Left ventricle myocardium inferior (tissue), 1 donor: ENCODE measurements at places on chromosomes 16 and 17. TPM values are rescaled to one million over a fixed set of nuclear protein-coding genes. Genes with fewer than 3 reads are reported as not detected.
A peak's percentile ranks its signal among the peaks of the same experiment; 100 is the strongest.

DNA sequence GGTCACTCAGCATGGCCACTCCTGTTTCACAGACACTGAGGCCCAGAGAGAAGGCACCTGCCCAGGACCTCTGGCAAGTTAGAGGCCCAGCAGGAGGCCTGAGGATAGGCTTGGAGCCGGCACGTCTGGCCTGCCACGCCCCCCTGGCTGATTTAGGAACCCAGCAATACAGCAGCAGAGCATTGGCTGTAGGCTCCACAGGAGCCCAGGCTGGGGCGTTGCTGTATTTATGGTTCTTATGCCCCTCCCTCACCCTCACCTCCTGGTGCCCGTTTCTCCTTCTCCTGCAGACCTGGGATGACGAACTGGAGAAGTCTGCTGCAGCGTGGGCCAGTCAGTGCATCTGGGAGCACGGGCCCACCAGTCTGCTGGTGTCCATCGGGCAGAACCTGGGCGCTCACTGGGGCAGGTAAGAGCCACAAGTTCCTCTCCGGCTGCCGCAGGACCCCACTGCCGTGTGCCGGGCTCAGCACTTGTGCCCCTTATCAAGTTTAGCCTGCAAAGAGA, 25.8 kb downstream of the CRISPLD2 start:
- no peak overlapping the region for H3K27ac ChIP-seq
- no peak for DNase-seq
- H3K27me3 ChIP-seq: peaks cover 42% of the 10 kb centered on the region
- H3K4me1 ChIP-seq: peaks cover 20% of the 10 kb centered on the region

GRCh38 chr16:79312502-79312901, 288.0 kb downstream of the MAF start:
- H3K27ac ChIP-seq: no peak overlapping the region
- DNase-seq: no peak
- peaks cover 52% of the 10 kb centered on the region for H3K27me3 ChIP-seq
- no peaks in the 10 kb centered on the region for H3K36me3 ChIP-seq
- H3K4me1 ChIP-seq: no peaks in the 10 kb centered on the region
- H3K4me3 ChIP-seq: no peak overlapping the region

Gene SMIM22
- not detected for total RNA-seq

DNA sequence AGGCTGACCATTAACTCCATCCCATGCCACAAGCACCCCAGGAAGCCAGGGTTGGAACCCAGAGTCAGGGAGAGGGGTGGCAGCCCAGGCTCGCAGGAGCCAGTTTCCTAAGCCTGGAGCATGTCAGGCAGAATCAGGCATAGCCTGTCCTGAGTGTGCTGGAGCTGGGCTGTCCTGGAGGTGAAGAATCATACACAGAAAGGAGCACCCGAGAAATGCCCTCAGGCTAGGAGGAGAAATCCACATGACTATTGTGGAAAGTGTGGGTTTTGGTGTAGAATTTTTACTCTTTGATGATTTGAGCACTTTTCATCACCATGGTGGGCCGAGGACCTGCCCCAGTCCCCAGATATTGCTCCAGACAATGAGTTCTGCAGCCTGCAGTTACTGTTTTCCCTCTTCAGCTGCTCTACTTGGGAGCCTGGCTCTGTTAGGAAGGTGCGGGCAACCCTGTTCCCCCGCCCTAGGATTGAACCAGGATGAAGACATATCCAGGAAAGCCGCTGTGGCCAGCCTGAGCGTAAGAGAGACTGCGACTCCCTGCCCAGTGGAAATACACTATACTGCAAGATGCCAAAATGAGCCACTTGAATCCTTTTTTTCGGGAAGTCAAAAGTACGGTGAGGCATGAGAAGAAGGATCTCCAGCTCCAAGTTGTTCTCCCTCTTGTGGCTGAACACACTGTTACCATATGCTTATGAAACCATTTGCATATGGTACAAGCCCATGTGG, 29.0 kb upstream of the HEATR6 start:
- no peak overlapping the region for H3K4me3 ChIP-seq
- peaks cover 2% of the 10 kb centered on the region for H3K4me1 ChIP-seq
- H3K27ac ChIP-seq: no peak overlapping the region
- DNase-seq: no peak
- H3K27me3 ChIP-seq: no peaks in the 10 kb centered on the region

GRCh38 chr17:39096508-39097149, 54.8 kb downstream of the PLXDC1 start:
- peak; percentile 29 for DNase-seq
- H3K4me1 ChIP-seq: peaks cover 67% of the 10 kb centered on the region
- H3K27me3 ChIP-seq: peaks cover 45% of the 10 kb centered on the region
- peak overlapping the region; percentile 25 for H3K4me3 ChIP-seq
- peak overlapping the region; percentile 82 for H3K27ac ChIP-seq
